CD4-positive, alpha-beta T cell (primary cell): ENCODE measurements at places on chromosomes 6 and 20.

DNA sequence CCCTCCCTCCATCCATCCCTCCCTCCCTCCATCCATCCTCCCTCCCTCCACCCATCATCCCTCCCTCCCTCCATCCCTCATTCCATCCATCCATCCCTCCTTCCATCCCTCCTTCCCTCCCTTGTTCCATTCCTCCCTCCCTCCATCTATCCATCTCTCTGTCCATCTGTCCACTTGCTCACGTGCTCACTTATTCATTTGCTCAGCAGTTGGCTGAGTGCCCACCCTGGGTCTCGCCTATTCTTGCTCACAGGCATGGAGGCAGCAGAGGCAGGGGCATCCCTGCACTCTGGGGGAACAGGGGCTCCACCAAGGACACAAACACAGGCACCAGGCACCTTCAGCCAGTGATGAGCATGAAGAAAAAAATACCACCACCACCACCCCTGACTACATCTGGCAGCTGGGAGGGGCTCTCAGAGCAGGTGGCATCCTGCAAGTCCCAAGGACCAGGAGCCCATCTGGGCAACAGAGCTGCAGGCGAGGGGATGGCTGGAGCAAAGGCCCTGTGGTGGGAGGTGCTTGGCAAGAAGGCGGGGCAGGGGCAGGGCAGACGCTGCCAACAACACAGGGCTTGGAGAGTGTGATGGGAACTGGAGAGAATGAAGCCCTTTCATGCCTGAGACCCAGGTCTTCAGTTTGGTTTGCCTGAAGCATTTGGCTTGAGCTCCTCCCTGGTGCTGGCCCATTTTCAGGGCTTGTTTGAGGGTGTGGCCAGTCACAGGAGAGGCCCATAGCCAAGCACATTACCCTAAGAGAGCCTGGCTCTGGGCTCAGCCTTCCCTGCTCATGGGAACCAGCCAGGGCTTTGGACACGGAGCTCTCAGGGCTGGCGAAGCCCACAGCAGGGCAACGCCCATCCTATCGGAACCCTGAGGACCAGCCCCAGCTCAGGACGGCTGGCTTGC, 40.2 kb upstream of the MRGBP start:
- no peak for DNase-seq

DNA sequence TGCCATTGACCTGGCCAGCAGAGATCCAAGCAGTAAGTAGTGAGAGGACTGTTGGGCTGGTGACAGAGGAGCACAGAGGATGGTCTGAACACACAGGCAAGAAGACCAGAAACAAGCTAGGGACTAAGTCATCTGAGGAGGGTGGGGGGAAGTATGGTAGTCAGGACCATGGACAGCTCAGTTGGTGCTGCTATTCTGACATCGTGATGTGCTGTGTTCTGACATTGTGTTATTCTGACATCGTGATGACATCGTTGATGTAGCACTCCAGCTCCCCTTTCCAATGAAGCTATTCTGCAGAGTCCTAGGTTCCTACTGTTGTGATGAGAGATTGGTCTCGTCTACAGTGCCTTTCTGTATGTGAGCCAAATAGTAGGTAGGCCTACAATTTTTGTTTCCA, 28.7 kb downstream of the CFAP206 start:
- peak; percentile 27 for DNase-seq

DNA sequence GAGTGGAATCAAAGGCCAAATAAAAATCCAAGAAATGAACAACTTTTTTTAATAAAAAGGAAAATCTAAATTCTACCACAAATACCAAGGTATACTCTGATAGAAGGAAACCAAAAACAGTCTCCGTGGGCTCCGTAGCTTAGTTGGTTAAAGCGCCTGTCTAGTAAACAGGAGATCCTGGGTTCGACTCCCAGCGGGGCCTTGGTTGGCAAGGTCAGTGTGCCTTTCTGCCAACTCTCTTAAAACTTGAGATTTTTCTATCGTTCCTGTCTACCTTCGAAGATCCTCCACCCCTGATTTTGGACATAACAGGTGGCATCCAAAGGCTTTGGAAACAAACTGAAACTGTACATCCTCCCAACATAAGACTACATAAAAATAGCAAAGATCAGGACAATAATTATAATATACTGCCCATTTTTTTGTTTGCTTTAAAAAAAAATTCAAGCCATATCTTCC, 197.9 kb downstream of the TRIM27 start:
- no peak for DNase-seq

GRCh38 chr6:148451690-148452089, 109.1 kb downstream of the SASH1 start:
- no peak for DNase-seq

DNA sequence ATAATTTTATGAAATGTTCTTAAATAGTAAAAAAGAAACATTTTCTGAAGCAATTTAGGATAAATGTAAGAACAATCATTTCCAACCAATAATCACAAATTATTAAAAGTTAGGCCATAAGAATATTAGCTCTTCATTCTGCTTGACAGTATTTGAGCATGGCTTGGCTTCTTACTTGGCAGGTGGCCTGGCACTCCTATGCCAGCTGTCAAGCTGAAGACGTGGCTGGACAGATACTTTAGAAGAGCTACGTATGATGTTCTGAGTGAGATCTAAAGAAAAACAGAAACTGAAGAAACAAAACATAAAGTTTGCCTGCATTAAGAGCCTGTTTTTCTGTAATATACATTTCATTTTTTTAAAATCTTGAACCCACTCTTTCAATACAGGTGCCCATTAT, 438.9 kb downstream of the GRIK2 start:
- no peak for DNase-seq

GRCh38 chr6:14397518-14397901, 279.9 kb downstream of the CD83 start:
- DNase-seq = no peak

GRCh38 chr20:56827763-56828162, 198.7 kb downstream of the TFAP2C start:
- DNase-seq = no peak

DNA sequence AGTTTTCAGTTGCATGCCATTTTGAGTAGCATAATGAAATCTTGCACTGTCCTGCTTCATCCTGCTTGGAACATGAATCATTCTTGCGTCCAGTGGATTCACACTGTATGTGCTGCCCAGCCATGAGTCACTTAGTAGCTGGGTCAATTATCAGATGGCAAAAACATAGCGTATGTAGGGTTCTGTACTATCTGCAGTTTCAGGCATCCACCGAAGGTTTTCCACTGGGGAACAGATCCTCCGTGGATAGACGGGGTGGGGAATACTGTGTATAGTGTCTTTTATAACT, 61.4 kb downstream of the IL22RA2 start:
- no peak for DNase-seq

DNA sequence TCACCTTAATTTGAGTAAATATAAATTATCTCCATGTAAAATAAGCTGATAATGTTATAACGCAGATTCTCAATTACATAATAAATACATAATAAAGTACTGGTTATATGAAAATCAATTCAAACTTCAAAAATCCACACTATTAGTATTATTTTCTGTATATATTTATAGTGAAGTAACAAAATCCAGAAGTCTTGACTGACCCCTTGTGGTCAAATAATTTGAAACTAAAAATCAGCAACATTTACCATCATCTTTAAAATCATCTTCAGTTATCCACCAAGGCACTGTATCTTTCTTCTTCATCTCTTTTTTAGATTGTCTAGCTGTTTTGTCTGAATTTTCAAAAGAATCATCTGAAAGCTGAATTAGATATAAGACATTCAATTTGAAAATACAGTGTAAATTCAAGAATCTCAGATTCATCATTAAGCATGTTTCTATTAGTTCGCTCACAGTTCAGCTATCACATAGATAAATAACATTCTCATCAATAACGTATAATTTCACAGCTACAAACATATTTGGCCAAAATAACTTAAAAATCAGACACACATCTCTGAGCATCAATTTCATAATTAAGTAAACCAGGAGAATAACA, 6.5 kb downstream of the CEP162 start:
- DNase-seq = no peak

DNA sequence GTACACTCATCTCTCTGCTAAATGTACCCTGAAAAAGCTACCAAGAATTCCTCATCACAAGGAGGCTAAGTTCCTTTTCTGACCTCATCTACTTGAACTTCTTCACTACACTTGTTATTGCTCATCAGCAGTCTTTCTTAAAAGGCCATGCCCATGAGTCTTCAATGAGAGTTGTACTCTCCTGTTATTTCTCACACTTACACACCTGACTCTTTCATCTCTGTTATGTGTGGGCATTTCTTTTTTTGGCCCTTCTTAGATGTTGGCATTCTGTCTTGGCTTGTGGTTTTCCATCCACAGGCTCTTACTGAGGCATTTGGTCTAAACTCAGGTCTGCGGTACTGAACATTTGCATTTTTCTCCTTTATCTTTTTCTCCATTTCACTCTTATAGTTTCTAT, 10.7 kb upstream of the SLC17A1 start:
- DNase-seq = no peak

DNA sequence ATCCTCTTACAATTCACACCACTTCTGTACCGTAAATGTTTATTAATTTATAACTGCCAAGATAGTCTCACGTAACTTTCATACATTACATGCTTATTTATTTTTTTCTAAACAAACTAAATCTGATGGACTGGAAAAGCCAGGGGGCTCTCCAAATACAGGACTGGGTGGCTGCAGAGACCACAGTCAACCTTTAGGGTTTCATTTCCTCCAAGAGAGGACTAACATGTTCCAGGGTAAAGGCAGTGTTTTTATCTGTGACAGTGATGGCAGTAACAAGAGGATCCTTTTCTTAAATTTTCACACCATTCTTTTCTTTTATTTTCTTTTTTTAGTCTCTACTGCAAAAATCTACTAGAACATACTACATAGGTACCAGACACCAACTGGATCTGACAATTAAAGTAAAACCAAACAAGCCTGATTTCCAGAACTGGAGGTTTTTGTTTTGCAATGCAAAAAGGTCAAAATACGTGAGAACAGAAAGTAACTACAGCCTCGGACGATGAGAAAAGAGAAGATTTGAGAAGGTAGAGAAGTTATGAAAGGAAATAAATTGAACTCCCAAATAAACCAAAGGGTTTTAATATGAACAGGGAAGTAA, 1.2 kb downstream of the LMBRD1 start:
- DNase-seq = no peak

- no peak for DNase-seq
These were observed 2.9 kb upstream of the SNRPB start for GRCh38 chr20:2473516-2473915.

- no peak for DNase-seq
These were observed 47.1 kb downstream of the IRF4 start for GRCh38 chr6:438634-439170.

DNA sequence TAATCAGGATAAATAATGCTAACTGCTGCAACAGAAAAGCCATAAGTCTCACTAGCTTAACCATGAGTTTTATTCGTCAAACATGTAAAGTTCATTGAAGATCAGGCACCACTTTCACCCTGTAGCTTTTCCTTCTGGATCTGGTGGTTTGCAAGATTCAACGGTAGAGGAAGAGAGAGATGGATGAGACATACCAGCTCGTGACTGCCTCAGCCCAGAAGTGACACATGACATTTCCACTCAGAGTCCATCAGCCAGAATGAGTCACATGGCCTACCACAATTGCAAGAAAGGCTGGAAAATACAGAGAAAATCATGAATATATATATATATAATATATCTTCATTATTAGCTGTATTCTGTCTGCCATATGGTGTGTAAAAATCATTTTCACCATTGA, 29.0 kb downstream of the SPTLC3 start:
- no peak for DNase-seq

DNA sequence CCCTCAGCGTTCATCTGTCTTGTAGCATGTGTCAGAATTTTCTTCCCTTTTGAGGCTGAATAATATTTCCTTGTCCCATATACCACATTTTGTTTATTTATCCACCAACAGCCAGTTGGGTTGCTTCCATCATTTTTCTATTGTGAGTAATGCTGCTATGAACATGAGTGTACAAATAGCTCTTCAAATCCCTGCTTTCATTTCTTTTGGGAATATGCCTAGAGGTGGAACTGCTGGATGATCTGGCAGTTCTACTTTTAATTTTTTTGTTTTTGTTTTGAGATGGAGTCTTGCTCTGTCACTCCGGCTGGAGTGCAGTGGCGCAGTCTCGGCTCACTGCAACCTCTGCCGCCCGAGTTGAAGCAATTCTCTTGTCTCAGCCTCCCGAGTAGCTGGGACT, 64.7 kb downstream of the SASH1 start:
- no peak for DNase-seq

DNA sequence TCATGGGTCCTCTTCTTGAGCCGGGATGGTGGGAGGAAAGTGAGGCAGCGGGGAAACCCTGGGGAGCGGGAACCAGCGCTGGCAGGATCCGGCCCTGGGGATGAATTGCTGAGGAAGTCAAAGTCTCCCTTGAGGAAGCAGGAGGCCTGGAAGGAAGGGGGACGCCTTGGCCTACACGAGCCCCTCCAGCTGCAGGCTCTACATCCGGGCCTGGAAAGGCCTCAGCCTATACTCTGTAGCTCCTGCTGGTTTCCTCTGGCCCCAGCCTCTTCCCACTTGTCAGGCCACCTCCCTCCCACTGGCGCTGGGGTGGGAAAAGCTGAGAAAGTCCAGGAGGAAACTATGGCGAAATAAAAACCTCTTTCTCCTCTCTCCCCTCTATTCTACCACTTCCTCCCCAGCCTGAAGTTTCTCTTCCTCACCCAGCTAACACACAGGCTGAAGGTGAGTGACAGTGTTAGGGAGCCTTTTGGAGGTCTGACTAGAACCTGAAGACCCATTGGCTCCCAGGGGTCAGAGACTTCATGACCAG, 14.9 kb downstream of the TREML2 start:
- no peak for DNase-seq

DNA sequence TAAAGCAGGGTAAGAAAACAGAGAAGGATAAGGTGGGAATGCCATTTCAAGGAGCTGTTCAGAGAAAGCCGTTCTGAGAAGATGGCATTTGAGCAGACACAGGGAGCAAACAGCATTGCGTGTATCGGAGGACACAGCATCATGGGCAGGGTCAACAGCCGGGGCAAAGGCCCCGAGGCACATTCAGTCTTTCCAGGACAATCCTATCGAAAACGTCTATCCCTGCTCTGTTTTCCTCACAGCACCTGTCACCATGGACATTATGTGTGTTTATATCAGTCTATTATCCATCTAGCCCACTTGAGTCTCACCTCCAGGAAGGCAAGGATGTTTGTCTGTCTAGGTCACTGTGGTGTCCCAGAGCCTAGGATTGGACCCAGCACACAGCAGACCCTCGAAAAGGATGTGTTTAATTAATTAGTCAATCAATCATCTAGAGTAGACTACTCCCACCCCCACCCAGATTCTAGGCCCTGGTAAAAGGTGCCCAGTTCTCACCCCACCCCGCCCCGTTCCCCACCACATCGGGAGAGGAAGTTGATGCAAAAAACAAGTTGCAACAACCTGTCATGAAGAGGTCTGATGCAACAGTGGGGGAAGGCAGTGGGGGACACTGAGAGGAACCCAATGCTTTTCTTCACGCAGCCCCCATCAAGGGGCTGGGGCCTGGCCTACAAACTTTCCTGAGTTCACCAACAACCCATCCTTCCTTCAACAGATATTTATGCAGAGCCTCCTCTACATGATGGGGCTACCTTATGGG, 66.6 kb downstream of the PREX1 start:
- peak; percentile 49 for DNase-seq
